Endothelial cell of umbilical vein (primary cell): ENCODE measurements at places on chromosomes 12 and 14. TPM values are rescaled to one million over a fixed set of nuclear protein-coding genes. Genes with fewer than 3 reads are reported as not detected.

- peak; percentile 44 for DNase-seq
Observed at GRCh38 chr14:64580467-64580866, 30.7 kb downstream of the PPP1R36 start.

DNA sequence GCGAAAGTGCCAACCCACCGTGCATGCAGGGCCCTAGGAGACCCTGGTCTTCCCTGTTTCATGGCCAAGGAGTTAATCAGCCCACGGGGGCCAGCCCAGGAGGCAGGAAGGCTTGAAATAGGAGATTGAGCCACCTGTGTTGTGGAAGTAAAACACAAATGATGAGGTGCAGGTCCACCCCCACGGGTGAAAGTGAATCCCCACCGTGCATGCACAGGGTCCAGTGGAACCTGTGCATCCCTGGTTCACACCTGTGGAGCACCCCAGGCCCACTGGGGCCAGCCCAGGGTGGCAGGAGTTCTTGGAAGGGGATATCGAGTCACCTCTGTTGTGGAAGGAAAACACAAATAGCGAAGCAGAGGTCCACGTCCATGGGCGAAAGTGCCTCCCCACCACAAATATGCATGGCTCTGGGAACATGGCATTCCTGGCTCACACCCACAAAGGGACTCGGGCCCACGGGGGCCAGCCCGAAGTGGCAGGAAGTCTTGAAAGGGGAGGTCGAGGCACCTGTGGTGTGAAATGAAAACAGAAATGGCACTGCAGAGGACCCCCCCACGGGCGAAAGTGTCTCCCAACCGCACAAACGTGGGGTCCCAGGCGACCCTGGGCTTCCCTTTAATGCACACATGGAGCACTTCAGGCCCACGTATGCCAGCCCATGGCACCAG, 381.5 kb downstream of the ALG10 start:
- no peak for DNase-seq

GRCh38 chr14:103398427-103399195, 13.4 kb downstream of the MARK3 start:
- DNase-seq, result peak; percentile 27

DNA sequence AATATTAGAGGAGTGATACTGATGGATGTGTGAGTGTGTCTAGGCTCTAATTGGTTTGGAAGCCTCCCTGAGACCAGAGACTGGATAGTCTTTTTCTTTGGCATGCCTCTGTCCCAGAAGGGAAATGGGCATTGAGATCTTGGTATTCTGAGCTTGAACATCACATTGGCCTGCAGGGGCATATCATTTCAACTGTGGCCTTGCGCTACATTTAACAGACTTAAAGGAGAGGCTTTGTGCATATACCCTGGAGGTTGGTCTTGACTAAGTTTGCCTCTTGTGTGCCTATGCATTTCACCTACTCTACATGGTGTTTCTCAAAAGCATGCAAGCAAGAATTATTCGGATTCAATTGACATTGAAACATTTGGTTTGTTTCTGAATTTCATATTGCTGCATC, 185.4 kb downstream of the TMTC2 start:
- no peak for DNase-seq

GRCh38 chr12:88108021-88108420, 33.9 kb downstream of the CEP290 start:
- DNase-seq, result no peak

- DNase-seq, result no peak
Observed at GRCh38 chr12:55771736-55772135, 28.8 kb downstream of the GDF11 start.

- DNase-seq, result no peak
Observed at GRCh38 chr12:65275627-65276026, 2.9 kb upstream of the MSRB3 start.

DNA sequence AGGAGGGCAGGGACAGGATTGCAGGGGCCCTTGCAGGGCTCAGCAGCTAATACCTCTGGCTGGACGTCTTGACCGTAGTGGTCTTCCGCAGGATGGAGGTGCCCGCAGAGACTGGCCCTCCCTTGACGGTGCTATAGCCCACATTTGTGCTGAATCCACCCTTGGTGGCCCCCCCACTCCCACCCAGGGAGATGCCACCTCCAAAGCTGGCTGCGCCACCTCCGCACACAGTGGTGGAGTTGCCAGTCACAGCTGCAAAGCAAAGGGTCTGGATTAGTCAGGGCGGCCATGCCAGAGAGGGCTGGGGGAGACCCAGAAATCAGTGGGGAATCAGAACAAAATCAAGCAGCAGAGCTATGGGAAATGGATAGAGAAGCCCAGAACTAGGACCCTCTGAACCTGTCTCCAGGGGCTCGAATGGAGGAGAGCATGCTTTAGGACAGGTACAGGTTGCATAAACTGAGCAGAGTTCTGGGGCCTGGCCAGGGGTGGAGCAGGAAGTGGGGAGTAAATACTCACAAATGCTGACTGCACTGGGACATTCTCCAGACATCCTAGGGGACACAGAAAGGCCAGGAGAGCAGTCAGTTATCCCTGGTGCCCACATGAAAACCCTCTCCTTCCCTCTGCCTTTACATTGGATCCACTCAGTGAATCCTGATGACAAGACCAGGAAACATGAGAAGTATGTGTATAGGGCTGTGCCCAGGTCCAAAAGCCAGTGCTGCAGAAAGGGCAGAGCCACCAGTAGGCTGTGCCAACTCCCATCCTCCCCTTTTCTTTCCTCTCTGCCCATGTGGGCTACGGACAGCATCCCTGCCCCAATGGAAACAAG, 8.1 kb upstream of the KRT4 start:
- no peak for DNase-seq

DNA sequence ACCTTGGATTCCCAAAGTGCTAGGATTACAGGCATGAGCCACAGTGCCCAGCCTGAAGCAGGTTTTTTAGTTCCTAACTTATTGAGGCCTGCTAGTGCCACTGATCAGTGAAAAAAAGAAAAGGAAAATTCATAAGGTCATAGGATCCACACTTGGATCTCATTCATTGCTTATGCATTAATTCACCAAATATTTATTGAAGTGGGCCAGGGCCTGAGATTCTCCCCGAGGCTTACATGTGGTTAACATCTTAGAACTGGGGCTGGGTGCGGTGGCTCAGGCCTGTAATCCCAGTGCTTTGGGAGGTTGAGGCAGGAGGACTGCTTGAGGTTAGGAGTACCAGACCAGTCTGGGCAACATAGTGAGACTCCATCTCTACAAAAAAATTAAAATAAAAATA, 29.5 kb upstream of the MAP1LC3B2 start:
- DNase-seq, result no peak

DNA sequence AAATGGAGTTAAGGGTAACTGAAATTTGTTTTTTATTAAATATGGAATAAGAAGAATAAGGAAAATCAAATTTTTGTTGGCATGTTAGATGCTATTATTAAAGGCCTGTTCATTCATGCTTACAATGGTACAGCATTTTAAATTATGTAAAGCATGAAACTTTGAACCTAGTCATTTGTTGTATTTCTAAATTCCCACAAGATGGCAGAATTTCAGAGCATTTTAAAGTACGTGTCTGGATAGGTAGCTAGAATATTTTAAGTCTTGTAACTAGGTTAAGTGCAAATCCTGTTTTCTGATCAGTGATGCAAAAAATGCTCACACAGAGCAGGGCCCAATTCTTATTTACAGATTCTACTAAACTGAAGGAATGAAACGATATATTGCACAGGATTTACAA, 585.6 kb upstream of the MIS18BP1 start:
- no peak for DNase-seq

- peak; percentile 38 for DNase-seq
Observed at GRCh38 chr14:77612011-77612620, 4.3 kb downstream of the SPTLC2 start.

- peak; percentile 20 for DNase-seq
Observed at GRCh38 chr12:113955109-113955970, 10.8 kb downstream of the RBM19 start.

DNA sequence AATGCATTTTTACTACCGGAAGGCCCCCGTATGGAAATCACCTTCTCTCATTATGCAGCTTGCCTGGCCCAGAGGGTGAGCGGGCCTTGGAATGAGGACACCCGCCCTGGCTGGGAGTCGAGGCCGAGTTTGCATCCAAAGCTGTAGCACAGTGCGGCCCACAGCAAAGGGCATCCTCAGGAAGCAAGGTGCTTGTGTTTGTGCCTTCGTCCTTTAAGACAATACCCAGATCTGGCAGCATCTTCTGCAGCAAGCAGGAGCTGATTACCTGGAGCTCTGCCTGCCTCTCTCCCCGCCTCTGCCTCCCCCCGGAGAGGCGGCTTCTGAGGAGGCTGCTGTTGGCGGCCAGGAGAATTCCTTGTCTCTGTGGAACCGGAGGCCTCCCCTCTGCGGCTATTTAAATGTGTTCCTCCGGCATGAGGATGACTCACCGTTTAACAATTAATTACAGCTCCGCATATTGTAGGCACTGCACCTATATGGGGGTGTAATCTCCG, 145.3 kb downstream of the CACNA1C start:
- DNase-seq, result no peak

DNA sequence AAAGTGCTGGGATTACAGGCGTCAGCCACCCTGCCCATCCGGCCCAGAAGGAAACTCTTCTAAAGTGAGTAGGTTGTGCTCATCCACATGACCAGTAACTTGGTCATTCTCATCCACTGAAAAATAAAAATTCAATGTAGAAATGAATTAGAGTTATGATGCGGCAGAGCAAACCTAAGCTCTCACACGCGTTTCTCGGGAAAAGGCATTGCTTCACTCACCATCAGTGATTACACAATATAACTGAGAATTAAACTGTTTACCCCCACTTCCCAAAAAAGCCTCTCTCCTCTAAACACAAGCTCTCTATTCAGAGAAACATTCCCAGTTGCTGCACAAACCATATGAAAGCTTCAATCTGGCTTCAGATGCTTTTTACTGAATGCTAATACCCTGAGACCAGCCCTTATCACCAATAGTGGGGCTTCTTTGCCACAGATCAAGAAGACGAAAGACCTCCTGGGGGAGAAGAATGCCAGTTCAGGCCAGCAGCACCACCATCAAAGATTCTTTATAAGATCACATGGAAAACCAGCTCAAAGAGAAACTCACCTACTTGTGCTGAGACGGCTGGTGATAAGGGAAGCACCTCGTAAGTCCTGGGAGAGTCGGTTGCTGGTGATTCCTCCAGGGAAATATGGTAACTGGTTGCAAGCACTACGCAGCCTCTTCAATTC, 121.5 kb upstream of the SFSWAP start:
- DNase-seq, result no peak

- DNase-seq, result no peak
Observed at GRCh38 chr12:91717804-91718203, 427.8 kb downstream of the BTG1 start.

GRCh38 chr12:69608114-69608513, 2.6 kb downstream of the LRRC10 start:
- DNase-seq, result no peak

GRCh38 chr12:47822401-47822800, 2.7 kb upstream of the HDAC7 start:
- DNase-seq, result no peak

GRCh38 chr12:52557476-52557875, 4.5 kb upstream of the KRT71 start:
- DNase-seq, result no peak

DNA sequence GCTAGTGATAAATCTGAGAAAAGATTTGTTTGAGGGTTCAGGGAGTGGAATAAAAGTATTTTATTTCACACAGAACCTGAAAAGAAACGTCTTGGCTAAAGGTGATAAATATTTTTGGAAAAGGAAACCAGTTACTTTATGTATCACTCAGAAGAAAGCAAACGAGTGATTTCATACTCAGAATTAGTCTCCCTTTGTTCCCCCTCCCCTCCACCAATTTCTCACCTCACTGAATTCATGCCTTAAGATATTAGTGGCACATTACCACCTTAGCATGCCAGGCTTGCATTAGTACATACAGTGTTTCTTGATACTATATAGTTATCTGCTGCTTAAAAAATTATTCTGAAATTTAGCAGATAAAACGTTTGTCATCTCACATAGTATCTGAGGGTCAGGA, 28.2 kb downstream of the G2E3 start:
- DNase-seq, result no peak

GRCh38 chr14:79337761-79338160, 873.5 kb downstream of the DIO2 start:
- DNase-seq, result no peak

Gene PDE3A
- polyA plus RNA-seq, result 12.9 and 14.0 TPM in 2 replicates

Gene RXYLT1
- polyA plus RNA-seq, result 5.3 and 8.1 TPM in 2 replicates

Gene CLEC14A
- polyA plus RNA-seq, result 562 and 569 TPM in 2 replicates

Gene DLK1
- not detected in 2 replicates for polyA plus RNA-seq

Gene GALNT16
- polyA plus RNA-seq, result 0.39 and 0.51 TPM in 2 replicates

Gene POU6F1
- 5.4 and 6.4 TPM in 2 replicates for polyA plus RNA-seq

Gene FZD10
- not detected in 2 replicates for polyA plus RNA-seq

Gene CIROP
- not detected in 2 replicates for polyA plus RNA-seq

Gene LRIG3
- 43.8 and 55.7 TPM in 2 replicates for polyA plus RNA-seq

Gene TMTC2
- polyA plus RNA-seq, result 3.4 and 4.1 TPM in 2 replicates

Gene KIF26A
- 3.6 and 5.1 TPM in 2 replicates for polyA plus RNA-seq

Gene MMAB
- 37.5 and 39.1 TPM in 2 replicates for polyA plus RNA-seq

Gene CD69
- polyA plus RNA-seq, result 2.9 and 4.4 TPM in 2 replicates

Gene TMEM132D
- not detected in 2 replicates for polyA plus RNA-seq

Gene NFATC4
- polyA plus RNA-seq, result 79.5 and 94.8 TPM in 2 replicates

Gene PRKD1
- polyA plus RNA-seq, result 3.5 and 3.9 TPM in 2 replicates
